ENCODE measurements at places on chromosomes 12 and 14. TPM values are rescaled to one million over a fixed set of nuclear protein-coding genes. Genes with fewer than 3 reads are reported as not detected.

Gene VWF
- 467 TPM for total RNA-seq

DNA sequence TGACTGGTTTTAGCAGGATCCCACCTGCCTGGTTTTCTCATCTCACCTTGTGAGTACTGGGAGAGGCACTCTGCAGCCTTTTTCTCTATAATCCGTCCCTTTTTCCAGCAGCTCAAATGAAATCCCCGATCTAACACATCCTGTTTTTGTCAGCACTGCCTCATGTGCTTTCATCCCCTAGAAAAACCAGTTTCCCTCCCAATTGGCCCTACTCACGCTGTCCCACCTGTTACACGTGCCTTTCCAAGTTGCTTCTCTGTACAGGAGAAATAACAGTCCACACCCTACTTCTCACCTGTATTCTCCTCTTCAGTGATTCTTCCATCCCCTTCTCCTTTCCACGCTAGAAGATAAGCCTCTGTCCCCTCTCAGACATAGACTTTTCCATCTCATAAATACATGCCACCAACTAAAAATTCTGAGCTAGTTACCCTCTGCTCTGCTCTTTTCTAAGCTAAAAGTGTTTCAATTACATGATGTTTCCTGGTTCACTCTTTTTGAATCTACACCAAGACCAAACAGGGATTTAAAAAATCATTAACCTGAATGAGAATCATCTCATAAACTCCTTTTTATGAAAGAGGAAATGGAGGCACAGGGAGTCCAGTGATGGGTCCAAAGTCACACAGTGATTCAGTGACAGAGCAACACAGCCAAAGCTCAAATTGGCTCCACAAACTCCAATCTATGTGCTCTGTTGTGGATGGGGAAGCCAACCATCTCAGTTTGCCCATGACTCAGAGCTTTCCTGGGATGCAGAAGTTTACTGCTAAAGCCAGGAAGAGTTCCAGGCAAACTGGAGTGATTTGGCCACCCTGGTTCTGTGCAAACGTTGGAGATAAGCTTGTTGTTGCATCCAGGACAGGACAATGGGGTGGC is 240.0 kb upstream of the TMEM132C start:
- no peak for DNase-seq

GRCh38 chr14:94517641-94518257 is 8.5 kb upstream of the SERPINA12 start:
- no peak for DNase-seq

- no peak for DNase-seq
These were observed 5.0 kb downstream of the CARMIL3 start for GRCh38 chr14:24056800-24057184.

GRCh38 chr12:23550753-23551152 is 398.7 kb downstream of the SOX5 start:
- DNase-seq, result no peak

All from dermis microvascular lymphatic vessel endothelial cell (primary cell).